DND-41 (cell line): ENCODE measurements at places on chromosomes 11 and 22.

- peaks cover 4% of the 10 kb centered on the region for H3K27me3 ChIP-seq
- DNase-seq = no peak
- no peaks in the 10 kb centered on the region for H3K4me1 ChIP-seq
- H3K36me3 ChIP-seq = no peaks in the 10 kb centered on the region
These were observed 19.6 kb upstream of the MN1 start for GRCh38 chr22:27820896-27821866.

DNA sequence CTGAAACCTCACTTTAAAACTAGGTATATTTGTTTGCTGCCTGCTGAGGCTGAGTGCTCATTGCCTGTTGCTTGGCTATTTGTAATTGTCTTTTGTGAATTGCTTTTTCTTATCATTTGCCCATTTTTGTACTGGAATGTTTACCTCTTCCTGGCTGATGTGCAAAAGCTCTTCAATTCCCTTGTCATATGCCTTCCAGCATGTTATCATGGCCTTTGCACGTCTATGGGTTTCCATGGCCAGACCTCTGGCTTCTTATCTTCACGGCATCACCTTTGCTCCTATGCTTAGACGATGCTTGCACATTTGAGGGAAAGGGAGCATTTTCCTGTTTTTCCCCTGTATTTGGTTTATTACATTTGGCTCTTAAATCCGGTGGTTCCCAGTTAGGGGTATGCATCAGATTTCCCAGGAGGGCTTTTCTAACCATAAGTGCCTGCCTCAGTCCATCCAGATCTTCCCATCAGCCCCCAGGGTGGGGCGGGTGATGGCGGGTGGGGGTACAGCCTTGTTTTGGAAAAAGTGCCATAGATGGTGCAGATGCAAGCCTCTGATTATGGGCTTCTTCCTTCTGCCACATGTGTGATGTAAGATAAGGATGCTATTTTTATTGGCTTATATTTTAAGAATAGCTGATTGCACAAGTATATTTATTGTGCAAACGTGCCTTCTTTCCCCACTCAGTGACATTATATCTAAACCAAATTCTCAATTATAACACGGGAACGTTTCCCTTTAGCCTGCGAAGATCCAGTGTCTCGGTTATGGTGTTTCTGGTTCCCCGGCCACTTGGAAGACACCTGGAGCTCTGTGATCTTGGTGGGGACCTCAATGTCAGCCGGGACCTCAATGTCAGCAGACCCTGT is 70.6 kb upstream of the SEPTIN5 start:
- H3K27me3 ChIP-seq = peaks cover 2% of the 10 kb centered on the region
- DNase-seq = no peak
- no peaks in the 10 kb centered on the region for H3K36me3 ChIP-seq
- no peak overlapping the region for H3K27ac ChIP-seq

DNA sequence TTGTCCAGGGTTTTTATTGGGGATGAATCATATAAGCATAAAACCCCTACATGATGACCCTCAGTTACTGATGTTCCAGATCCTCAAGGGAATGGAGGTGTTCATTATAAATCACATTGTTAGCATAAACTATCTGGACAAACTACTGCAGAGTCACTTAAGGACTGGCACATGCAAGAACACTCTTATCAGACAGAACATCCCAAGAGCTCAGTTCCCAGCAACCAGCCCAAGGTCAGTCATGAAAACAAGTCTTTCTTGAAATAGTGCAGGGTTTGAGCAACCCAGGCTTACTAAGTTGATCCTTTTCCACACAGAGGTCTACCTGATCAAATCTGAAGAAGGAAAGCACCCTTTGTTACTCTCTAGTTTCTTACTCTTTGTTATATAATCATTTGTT is 13.5 kb upstream of the PTS start:
- H3K4me3 ChIP-seq = no peak overlapping the region
- H3K27me3 ChIP-seq = peaks cover 8% of the 10 kb centered on the region
- no peaks in the 10 kb centered on the region for H3K36me3 ChIP-seq
- DNase-seq = no peak
- H3K27ac ChIP-seq = no peak overlapping the region
- no peaks in the 10 kb centered on the region for H3K4me1 ChIP-seq

DNA sequence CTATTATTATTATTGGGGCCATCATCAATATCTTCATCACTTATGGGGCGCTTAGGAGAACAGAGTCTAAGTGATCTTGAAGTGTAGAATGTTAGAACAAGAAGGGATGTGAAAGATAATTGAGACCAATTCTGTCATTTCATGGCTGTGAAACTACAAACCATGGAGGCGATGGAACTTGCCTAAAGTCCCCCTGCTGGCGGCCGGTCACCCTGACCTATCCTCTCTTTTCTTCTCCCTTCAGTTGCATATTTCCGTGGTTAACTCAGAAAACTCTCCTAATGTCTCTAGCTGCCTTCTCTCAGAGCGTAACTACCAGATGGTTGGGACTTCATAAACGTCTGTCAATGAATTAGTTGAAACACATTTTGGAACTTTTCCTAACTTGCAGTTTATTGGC is 6.6 kb upstream of the OR4B1 start:
- H3K27me3 ChIP-seq = no peaks in the 10 kb centered on the region
- H3K27ac ChIP-seq = no peak overlapping the region
- H3K4me3 ChIP-seq = no peak overlapping the region
- DNase-seq = no peak
- H3K36me3 ChIP-seq = no peaks in the 10 kb centered on the region

DNA sequence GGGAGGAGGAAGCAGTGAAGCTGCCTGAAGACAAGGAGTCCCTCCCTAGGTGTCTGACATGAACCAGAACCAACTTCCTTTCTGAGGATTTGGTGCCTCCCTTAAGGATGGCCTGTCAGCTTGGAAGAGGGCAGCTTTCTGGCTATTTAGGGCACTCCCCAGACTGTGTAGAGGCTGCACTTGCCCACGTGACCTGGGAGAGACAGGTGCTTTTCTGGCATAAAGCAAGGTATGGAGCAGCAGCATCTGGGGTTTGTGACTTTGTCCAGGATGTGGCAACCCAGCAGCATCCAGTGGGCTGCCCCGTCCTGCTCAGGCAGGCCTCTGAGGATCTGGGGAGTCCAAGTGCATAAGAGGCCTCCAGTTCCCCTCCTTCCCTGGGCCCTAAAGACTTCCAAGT is 42.0 kb upstream of the TLCD5 start:
- no peak overlapping the region for H3K27ac ChIP-seq
- DNase-seq = no peak
- peaks cover 45% of the 10 kb centered on the region for H3K27me3 ChIP-seq
- no peaks in the 10 kb centered on the region for H3K4me1 ChIP-seq

- H3K36me3 ChIP-seq = no peaks in the 10 kb centered on the region
- no peak for DNase-seq
- no peak overlapping the region for H3K4me3 ChIP-seq
- no peak overlapping the region for H3K27ac ChIP-seq
These were observed 1.7 kb downstream of the ANKK1 start for GRCh38 chr11:113389272-113389671.

DNA sequence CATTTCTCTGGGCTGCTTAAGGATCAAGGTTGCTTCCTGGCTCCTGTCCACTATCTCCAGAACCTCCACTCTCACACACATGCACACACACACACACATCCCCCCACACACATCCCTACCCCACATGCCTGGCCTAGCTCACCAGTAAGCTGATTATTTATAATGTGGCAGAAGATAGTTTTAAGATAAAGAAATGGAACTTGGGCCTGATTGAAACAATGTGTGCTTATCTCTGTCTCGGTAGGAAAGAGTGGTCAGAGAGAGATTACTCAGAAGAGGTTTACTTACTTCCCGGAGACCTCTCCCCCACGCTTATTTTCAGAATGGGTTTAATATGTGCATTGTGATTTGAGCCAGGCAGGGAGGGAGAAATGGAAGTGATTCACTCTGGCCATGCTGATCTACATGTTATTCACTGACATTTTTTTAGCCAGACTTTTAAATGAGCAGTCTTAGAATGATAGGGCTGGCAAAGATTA is 422.4 kb downstream of the TENM4 start:
- H3K36me3 ChIP-seq = no peaks in the 10 kb centered on the region
- peaks cover 3% of the 10 kb centered on the region for H3K27me3 ChIP-seq
- H3K4me3 ChIP-seq = no peak overlapping the region
- H3K4me1 ChIP-seq = no peaks in the 10 kb centered on the region
- no peak overlapping the region for H3K27ac ChIP-seq
- DNase-seq = no peak

GRCh38 chr11:104968355-104968855 is at the start of gene CASP4:
CASP4 (minus strand) TSS chr11:104968574; CDS start chr11:104968525, 49 bp downstream.
- H3K27ac ChIP-seq = peak within 1 kb of the TSS; percentile 94
- DNase-seq = peak; percentile 38
- H3K27me3 ChIP-seq = no peaks in the 10 kb centered on the region
- H3K4me1 ChIP-seq = peaks cover 33% of the 10 kb centered on the region

GRCh38 chr11:47786373-47786772 is 19.2 kb upstream of the FNBP4 start:
- H3K36me3 ChIP-seq = peaks cover 87% of the 10 kb centered on the region
- no peak for DNase-seq
- H3K27ac ChIP-seq = no peak overlapping the region
- no peaks in the 10 kb centered on the region for H3K4me1 ChIP-seq
- H3K4me3 ChIP-seq = no peak overlapping the region

DNA sequence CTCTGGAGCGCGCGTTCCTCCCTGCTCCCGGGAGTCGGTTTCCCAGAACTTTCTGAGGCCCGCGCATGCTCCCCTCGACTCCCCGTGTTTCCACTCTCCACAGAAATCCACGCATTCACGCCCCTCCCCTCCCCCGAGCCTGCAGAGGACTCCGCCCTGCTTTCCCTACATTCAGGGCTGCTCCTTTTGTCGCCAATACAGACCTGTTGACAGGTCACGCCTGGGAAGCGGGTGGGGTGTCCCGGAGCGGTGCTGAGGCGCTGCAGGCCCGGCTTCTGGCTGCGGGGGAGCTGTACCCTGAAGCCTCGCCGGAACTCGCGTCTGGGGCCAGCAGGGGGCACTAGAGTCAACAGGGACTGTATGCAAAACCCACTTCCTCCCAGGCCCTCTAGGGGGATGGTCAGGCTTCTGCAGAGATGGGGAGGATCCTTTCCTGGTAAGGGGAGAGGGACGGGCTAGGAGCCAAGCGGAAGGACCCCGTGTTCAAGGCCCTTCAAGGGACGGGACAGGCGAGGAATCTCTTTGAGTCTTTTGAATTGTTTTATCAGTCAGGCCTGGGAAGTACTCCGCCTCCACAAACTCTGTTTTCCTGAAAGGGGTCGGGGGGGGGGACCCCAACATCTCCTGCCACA is at the start of gene PRAME:
PRAME (minus strand) TSS at position 294 of the 632 bp plus-strand sequence. CDS start 2,433 bp downstream, outside the sequence.
- peaks cover 10% of the 10 kb centered on the region; the same call in 1 of the 2 replicates for H3K4me1 ChIP-seq
- peak; percentile 91 for DNase-seq
- no peaks in the 10 kb centered on the region for H3K27me3 ChIP-seq

- peaks cover 3% of the 10 kb centered on the region for H3K27me3 ChIP-seq
- H3K27ac ChIP-seq = no peak overlapping the region
- H3K36me3 ChIP-seq = no peaks in the 10 kb centered on the region
- no peaks in the 10 kb centered on the region for H3K4me1 ChIP-seq
These were observed 529.8 kb upstream of the CADM1 start for GRCh38 chr11:116033931-116034553.

GRCh38 chr22:47397673-47398072 is 635.2 kb downstream of the TBC1D22A start:
- no peaks in the 10 kb centered on the region for H3K27me3 ChIP-seq
- H3K36me3 ChIP-seq = no peaks in the 10 kb centered on the region
- H3K4me1 ChIP-seq = no peaks in the 10 kb centered on the region
- no peak overlapping the region for H3K4me3 ChIP-seq
- DNase-seq = no peak
- no peak overlapping the region for H3K27ac ChIP-seq

DNA sequence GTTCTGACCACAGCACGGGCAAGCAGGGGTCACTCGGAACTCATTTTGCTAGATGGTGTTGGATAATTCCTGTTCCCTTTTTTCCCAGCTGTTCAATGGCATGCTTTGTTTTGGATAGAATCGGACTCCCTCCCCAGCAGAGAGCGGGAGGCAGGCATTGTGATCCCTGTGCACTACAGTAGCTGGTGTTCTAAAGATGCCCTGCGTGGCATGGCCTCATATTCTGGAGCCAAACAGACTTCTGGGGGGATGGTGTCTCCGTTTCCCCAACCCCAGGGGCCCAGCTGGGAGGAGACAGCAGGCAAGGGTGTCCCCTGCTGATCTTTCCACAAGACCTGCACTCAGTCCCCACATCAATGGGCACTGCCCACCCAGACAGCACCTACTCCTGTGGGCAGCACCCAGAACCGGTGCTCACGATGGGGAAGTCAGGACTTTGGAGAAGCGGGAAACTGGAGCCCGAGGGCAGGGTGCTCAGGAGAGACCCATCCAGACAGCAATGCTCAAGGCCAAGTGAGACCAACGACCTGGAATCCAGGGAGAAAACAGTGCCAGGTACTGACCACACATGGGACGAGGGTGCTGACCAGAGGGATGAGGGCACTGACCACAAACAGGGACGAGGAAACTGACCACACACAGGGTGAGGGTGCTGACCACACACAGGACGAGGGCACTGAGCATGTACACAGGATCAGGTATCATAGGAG is 934.9 kb downstream of the BRD1 start:
- H3K27ac ChIP-seq = no peak overlapping the region
- no peak for DNase-seq
- no peaks in the 10 kb centered on the region for H3K36me3 ChIP-seq

GRCh38 chr11:7513234-7514098 is at the start of gene PPFIBP2:
PPFIBP2 (plus strand) TSS chr11:7513999; CDS start chr11:7549476, 35,477 bp downstream.
- H3K27ac ChIP-seq = no peak within 1 kb of the TSS
- no peak within 1 kb of the TSS for H3K4me3 ChIP-seq
- H3K4me1 ChIP-seq = no peaks in the 10 kb centered on the region
- no peaks in the 10 kb centered on the region for H3K27me3 ChIP-seq
- DNase-seq = no peak

- DNase-seq = peak; percentile 74
- H3K4me3 ChIP-seq = no peak overlapping the region
- no peak overlapping the region for H3K27ac ChIP-seq
- no peaks in the 10 kb centered on the region for H3K27me3 ChIP-seq
These were observed 3.7 kb upstream of the POLD4 start for GRCh38 chr11:67356864-67357561.

GRCh38 chr22:37416827-37417226 is 10.5 kb downstream of the ELFN2 start:
- DNase-seq = peak; percentile 54
- H3K27me3 ChIP-seq = peaks cover 50% of the 10 kb centered on the region
- H3K4me1 ChIP-seq = 0 out of 2 replicates have a peak, but pooled peaks cover 2% of the 10 kb centered on the region
- H3K36me3 ChIP-seq = no peaks in the 10 kb centered on the region

DNA sequence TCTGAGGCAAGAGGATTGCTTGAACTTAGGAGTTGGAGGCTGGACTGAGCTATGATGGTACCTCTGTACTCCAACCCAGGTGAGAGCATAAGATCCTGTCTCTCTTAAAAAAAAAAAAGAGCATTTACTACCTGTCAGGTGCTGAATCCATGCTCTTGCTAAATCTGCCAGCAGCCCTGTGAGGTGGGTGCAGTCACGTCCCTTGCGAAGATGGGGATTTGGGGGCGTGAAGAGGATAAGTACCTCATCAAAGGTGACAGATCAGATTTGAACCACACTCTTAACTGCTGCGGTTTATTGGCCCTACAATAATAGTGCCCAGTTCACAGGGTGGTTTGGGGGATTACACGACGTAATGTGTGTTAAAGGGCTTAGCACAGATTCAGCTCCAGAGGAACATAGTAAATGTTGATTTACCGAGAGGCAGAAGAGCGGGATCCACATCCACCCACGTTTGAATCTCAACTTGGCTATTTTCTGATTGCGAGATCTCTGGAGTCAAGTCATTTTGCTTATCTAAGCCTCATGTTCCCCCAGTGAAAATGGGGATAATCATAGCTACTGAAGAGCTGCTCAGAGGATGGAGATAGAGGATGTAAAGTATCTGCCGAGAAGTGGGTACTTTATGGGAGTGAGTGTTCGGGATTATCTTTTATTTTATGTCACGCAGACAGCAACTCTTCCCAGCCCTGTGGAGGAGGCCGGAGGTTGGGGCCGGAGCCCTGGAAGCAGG is 28.1 kb upstream of the LRRC10B start:
- H3K4me3 ChIP-seq = no peak overlapping the region
- no peaks in the 10 kb centered on the region for H3K36me3 ChIP-seq
- H3K27ac ChIP-seq = no peak overlapping the region
